Occipital lobe (tissue), 3 donors: ENCODE measurements at places on chromosomes 3 and 15.

DNA sequence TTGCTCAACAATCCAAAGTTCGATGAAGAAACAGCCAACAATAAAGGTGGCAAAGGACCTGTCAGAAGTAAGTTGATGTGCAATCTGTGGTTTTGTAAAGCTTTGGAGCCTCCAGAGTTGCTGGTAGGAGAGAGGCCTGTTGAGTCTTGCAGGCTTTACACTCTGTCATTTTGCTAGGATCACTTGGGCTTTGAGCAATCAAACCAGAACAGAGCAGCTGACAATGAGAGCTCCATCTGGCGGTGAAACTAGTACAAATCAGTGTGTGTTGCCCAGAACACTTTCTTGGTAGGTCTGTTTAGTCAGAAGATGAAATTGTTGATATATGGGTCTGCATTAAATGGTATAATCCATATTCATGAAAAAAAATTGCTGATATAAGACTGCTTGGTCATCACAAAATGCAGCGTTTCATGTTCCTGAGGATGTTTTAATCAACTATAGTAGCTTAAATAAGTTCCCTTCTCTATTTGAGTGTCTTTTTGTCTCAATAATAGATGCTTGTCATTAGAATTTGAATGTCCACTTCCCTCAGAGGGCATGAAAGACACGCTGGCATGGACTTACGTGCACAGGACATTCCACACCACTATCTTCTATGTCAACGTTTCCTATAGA lies 25.7 kb downstream of the TMOD2 start:
- DNase-seq = peak; percentile 45

DNA sequence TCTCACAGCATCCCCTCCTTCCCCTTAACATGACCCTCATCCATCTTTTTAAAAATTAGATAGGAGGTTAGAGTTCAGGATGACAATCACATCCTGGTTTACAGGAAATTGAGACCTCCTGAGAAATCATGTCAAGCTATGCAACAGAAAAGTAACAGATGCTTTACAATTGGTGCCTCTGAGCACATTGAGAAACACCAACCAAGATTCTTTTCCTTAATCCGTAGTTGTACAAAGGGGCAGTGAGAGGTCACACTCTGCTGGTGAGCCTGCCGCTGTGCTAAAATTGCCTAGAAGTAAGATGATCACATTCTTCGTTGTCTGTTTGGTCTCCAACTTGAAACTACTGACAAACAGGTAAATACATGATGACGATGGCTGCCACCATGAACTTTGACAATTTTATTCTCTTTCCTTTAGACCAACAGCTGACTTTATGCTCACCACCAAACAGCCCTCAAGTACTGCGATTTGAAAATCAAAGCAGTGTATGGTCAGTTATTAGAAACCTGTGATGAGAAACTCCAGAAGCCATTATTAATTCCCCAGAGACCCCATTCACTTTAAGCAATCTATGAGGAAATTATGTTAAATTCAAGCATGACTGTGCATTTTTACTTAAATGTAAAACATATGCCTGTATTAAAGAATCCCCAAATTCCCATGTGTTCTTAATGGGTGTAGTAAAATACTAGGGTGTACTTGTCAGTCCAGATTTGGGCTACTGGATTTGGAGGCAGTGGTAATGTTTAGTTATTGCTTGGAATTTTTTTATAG lies 210.7 kb upstream of the UBE2E1 start:
- no peak for DNase-seq

DNA sequence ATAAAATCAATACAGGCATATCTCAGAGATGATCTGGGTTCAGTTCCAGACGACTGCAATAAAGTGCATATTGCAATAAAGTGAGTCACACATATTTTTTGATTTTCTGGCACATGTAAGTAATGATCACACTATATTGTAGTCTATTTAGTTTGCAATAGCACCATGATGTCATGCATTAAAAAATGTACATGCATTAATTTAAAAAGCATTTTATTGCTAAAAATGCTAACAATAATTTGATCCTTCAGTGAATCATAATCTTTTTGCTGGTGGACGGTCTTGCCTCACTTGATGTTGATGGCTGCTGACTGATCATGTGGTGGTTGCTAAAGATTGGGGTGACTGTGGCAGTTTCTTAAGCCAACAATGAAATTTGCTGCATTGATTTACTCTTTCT lies 511.1 kb downstream of the OTOL1 start:
- DNase-seq = no peak

DNA sequence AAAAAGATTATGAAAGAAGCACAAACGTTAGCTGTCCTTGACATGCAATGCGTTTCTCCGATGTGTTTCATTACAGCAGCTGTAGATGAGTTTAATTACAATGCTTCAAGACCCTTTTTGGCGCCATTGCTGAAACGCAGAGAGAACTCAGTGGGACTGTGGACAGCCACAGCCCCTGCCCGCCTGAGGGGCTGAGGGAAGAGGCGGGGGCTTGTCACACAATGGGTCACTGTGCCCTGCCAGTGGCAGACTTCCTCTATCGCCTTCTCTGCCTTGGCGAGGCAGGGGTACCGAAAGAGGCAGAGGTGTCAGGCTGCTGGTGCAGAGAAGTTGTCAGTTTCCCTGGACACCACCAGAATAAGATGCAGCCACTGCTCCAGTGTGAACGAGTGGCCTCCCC lies 252.0 kb downstream of the NR2F2 start:
- DNase-seq = no peak

GRCh38 chr3:194661946-194662345 lies 10.0 kb downstream of the LSG1 start:
- no peak for DNase-seq

GRCh38 chr3:64357481-64357880 lies 132.2 kb upstream of the PRICKLE2 start:
- no peak for DNase-seq

DNA sequence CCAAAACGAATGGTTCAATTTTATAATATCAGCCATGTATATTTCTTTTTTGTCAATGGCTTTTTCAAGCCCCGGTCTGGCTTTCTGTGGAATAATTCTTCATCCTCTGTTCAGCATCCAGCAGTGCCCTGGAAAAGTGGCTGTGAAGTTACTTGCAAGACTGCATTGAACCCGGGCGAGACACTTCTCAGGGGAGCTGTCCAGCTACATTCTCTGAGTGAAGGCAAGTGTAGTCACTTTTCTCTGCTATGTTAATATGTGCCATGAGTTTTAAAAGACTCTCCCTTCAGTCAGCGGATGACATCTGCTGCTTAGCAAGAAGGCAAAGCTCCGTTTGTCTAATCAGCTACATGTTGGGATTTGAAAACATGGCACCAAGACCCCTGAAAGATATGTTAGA lies 81.3 kb upstream of the RGMA start:
- DNase-seq = no peak

GRCh38 chr15:80423215-80423614 lies 19.0 kb downstream of the ARNT2 start:
- DNase-seq = no peak

- no peak for DNase-seq
These were observed 399.2 kb downstream of the EPHA3 start for GRCh38 chr3:89506462-89507103.

DNA sequence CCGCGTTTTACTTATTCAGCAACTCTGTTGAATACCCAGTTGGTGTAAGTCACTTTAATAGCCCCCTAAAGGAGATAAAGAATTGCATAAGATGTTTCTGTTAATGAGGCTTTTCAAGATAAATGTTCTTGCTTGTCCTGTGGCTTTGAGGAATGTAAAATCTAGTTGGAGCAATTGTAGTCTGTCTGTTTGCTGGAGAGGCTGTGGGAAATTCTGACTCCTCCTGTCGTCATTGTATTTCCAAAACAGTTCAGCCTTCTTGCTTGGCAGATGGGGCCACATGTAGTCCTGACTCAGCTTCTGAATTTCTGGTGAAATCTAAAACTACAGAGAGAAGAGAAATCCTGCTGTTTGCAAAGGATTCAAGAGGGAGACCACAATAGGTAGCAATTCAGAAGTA lies 114.4 kb downstream of the RYR3 start:
- no peak for DNase-seq

DNA sequence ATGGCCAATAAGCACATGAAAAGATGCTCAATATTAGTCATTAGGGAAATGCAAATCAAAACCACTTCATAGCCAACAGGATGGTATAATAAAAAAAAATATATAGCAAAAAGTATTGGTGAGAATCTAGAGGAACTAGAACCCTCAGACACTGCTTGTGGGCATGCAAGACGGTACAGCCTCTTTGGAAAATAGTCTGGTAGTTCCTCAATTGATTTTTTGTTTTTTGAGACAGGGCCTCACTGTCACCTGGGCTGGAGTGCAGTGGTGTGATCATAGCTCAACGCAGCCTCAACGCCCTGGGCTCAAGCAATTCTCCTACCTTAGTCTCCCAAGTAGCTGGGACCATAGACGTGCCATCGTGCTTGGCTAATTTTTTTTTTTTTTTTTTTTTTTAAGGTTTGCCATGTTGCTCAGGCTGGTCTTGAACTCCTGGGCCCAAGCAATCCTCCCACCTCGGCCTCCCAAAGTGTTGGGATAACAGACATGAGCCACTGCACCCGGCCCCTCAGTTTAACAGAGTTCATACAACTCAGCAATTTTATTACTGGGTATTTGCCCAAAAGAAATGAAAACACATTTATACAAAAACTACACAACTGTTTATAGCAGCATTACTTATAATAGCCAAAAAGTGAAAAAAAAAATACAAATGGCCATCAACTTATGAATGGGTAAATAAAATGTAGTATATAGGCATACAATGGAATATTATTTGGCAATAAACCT lies 5.1 kb downstream of the PRC1 start:
- no peak for DNase-seq

DNA sequence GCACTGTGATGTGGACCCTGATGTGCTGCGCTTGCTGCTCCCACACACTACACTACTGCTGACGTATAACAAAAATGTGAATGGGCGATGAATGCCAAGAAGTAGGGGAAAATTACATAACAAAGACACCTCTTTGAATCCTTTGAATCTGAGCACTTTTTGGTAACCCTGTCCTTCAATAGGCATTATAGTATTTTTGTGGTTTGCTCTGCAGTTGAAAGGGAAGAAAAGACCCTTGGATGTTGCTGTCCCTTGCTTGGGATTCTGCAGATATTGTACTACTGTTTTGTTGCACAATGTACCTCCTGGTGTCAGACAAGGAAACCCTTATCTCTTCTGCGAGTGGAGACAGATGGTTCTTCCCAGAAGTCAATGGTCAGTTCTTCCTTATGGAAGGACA lies 124.8 kb upstream of the UBE3A start:
- no peak for DNase-seq

- no peak for DNase-seq
These were observed 32.2 kb upstream of the BCL6 start for GRCh38 chr3:187777331-187777941.

- DNase-seq = no peak
These were observed 724.1 kb downstream of the GRM7 start for GRCh38 chr3:7585052-7585451.

- DNase-seq = no peak
These were observed 187.9 kb upstream of the BHLHE40 start for GRCh38 chr3:4791358-4791757.

DNA sequence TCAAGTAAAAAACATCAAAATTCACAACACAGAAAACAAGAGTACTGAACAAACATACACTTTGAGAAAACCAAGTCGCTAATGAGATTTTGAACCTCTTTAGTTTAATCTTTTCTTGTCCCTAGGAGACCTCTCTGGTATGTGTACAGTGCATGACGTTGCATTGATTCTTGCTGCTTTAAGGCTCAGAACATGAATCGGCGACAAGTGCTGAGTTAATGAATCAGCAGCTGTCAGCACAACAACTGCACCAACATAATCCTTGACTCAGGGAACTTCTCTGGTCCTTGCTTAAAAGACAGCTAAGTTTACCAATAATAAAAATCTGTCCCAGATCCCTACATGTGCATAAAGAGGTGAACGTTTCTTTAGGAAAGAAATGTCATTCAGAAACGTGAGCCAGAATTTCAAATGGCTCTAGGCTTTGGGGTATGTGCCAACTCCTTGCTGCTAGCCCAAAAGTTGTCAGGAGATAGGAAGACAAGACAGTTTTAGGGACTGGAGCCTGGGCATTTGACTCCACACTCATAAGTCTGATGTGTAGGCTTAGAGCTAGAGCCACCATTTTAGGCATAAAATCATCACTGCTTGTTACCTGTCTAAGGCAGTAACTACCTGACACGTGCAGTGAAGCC lies 86.9 kb downstream of the IL5RA start:
- no peak for DNase-seq

- DNase-seq = no peak
These were observed 28.8 kb downstream of the RBP2 start for GRCh38 chr3:139447486-139447885.

- no peak for DNase-seq
These were observed 25.5 kb downstream of the DPH3 start for GRCh38 chr3:16239086-16239770.

- DNase-seq = peak; percentile 45
These were observed 24.4 kb upstream of the COPG1 start for GRCh38 chr3:129224984-129225393.

GRCh38 chr3:192887047-192887446 lies 30.6 kb downstream of the MB21D2 start:
- no peak for DNase-seq

DNA sequence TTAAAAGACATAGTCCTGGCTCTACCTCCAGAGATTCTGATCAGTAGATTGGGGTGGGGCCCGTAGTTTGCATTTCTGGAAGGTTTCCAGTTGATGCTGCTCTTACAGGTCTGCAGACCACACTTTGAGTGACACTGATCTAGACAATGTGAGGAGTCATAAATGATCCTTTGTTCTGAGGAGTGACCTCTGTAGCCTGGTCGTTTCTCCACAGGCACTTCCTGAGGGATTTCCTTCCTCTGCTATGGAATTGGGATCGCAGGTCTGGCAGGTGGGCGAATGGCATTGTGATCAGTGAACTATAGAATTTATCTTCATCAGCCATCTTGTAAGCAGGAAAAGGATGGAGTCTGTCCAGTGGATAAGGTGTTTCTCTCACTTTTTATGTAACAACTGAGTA lies 5.5 kb downstream of the GFM1 start:
- DNase-seq = no peak
